ENCODE measurements at places on chromosomes 4 and X.
A peak's percentile ranks its signal among the peaks of the same experiment; 100 is the strongest.

GRCh38 chrX:38935561-38935960 lies 134.3 kb downstream of the MID1IP1 start:
- no peak for DNase-seq

DNA sequence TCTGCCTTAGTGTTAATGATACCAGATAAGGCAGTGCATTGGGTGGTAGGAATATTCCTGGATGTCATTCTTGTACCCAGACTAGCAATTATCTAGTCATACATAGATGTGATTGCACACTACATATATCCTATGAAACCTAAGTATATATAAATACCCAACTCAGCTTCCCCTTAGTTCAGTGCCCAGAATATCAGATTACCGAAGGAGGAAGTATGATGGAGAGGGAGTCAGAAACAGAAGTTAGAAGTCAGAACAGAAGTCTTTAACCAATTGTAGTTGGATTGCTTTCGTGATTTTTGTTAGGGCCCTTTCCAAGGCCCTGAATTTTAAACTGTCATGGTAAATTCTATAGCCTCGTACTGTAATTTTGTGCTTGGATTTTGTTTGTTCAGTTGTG lies 42.9 kb downstream of the MOB1B start:
- DNase-seq, result no peak

DNA sequence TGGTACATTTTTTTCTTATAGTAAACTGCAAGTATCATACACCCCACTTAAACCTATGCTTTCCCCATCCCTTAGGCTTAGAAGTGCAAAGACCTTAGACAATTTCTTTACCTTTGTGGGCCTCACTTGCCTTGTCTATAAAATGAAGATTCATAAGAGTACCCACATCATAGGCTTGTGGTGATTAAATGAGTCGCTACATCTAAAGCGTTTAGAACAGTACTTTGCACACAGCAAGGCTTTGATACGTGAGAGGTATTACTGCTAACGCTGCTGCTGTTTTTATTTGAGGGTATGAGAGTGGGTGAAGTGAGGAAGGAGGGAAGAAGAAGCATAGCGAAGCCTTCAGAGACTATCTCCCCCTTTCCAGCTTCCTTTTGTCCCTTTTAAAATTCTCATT lies 87.8 kb upstream of the RPS6KA3 start:
- DNase-seq, result no peak

DNA sequence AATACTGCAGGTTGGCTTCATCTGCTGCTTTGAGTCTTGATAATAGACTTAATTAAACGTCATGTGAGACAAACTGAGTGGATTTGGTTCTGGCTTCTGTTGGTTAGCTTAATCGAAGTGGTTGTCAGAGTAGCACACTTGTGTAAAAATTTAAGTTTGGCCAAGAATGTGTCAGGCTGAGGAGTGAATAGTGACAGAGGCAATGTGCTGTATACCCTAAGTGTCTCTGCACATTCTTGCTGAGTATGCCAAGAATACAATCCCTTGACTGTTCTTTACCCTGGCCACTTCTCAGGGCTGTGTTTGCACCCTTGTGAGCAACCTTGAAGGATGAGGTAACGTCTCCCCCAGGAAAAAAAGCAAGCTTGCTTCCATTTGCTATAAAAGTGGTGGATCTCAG lies 14.9 kb downstream of the RPS3A start:
- DNase-seq, result no peak

DNA sequence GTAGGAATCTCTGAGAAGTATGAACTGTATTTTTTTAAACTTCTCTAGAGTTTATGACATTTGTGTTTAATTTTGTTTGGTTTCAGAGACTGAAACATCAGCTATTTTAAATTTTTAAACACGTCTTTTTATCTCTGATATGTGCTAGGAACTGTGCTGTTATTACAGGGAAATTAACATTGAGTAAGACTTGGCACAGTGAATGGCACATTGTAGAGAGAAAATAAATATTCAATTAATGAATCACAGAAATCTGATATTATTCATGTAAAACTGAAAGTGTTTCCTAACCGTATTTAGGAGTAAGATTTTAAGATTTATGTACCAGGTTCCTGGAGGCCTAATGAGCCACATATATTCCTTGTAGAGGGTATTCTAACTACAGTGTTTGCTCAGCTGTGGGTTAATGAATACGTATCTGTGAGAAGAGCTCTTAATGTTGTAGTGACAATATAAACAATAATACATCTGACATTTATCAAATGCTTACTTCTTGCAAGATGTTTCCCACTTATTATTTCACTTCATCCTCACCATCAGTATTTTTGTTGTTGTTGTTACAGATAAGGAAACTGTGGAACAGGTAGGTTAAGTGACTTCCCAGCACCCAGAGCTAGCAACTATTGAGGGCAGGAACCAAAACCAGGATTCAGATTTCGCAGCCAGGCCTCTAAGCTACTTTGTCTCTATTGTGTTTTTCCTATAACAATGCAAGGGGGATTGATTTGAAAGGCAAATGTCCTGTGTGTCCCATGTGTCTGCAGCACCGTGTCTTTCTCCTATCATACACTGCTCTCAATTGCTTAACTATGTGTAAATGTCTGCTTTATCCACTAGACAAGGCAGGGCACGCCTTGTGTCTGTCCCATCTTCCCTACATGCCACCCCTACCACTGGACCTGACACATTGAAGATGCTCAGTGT lies 121.1 kb upstream of the FAM9C start:
- DNase-seq, result no peak

- no peak for DNase-seq
These were observed 17.1 kb downstream of the GK2 start for GRCh38 chr4:79390890-79391289.

DNA sequence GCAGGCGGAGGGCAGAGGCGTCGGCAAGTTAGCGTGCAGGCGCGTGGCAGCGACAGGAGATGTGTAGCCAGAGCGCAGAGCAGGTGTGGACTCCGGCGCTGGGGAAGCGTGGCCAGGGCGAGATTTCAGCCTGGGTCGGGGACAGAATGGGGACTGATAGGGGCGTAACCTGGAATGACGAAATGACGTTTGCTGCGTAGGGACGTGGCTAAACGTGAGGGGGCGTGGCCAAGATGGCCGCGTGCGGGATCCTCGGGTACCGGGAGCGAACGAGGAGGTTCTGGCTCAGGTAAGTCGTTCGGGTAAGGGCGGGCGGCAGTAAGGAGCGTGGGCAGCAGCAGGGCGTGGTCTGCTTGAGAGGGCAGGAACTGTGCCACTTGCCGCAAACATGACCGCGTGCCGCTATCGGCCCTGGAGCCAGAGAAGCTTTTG lies 10.9 kb upstream of the CLTRN start:
- DNase-seq, result peak; percentile 83

GRCh38 chrX:37077646-37078433 lies 69.7 kb downstream of the FAM47C start:
- no peak for DNase-seq

DNA sequence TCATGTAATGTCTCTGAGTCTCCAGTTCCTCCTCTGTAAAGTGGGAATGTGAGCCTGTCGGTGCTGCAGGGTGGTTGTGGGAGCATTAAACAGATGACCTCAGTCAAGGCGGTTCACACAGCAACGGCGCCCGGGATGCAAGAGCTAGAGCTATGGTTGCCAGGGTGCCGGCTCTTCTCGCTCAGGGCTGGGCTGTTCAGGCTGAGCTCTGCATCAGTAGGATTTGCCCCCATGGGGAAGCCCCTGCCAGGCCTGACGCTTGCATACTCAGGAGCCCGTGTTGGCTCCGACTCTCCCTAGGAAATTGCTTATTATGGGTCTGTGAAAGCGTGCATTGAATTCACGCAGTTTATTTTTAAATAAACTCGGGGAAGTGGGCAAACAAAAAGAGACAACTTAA lies 67.3 kb downstream of the PSAPL1 start:
- no peak for DNase-seq

GRCh38 chrX:151176231-151176750 lies at the start of gene GPR50:
TSS of gene GPR50 (plus strand) at chrX:151176584. CDS start at chrX:151176722, 138 bp downstream.
- no peak for DNase-seq

- no peak for DNase-seq
These were observed 178.9 kb downstream of the CENPC start for GRCh38 chr4:67366311-67366861.

GRCh38 chr4:154744341-154744926 lies 634 bp downstream of the LRAT start:
- DNase-seq, result no peak

DNA sequence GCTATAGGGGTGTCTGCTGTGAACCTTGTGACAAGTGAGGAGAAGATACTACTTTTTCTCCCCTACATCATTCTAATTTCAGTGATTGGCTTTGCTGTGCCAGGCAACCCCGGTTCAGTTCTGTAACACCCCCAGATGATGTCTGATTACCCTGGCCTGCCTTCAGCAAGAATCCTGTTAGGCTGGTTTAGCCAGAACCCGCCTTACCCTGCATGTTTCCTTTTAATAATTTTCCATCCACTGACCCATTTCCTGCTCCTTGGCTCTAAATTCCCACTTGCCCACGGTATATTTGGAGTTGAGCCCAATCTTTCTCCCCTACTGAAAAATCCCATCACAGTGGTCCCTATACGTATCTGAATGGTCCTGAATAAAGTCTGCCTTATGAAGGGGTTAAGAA lies 46.5 kb upstream of the HPSE start:
- DNase-seq, result no peak

GRCh38 chr4:128483041-128483440 lies 195.4 kb upstream of the PGRMC2 start:
- no peak for DNase-seq

GRCh38 chrX:71438750-71439149 lies 72.6 kb downstream of the TAF1 start:
- DNase-seq, result no peak

GRCh38 chr4:8739317-8739716 lies 132.3 kb downstream of the HMX1 start:
- DNase-seq, result no peak

GRCh38 chr4:74190919-74191397 lies 33.0 kb downstream of the MTHFD2L start:
- no peak for DNase-seq

DNA sequence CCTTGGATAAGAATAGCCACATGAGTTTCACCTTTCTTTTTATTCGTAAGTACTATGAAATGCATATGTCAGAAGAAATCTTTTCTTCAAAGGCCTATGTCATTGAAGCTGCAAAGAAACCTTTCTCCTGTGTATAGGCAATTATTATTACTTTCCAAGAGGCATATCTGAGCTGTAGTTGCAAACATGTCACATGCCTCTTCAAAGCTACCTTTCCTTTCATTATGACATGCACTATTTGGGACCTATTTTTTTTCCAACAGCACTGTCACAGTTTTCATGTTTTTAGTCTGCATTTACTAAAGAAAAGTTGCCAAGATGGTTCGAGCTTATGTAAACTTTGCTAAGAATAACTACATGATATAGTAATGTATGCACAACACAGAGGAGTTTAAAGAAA lies 548.8 kb upstream of the GALNT7 start:
- DNase-seq, result no peak

DNA sequence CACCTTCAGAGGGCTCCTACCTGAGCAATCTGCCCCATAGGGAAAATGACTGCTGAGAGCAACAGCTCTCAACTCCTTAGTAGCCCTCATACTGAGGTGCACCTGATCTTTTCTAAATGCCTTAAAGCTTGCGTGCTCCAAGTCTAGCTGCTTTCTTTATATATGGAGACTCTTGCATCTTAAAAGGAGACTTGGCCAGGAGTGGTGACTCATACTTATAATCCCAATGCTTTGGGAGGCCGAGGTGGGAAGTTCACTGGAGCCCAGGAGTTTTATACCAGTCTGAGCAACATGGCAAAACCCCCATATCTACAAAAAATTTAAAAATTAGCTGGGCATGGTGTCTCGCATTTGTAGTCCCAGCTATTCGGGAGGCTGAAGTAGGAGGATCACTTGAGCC lies 78.1 kb upstream of the TRIM2 start:
- DNase-seq, result no peak

- no peak for DNase-seq
These were observed 69.9 kb downstream of the TEX13A start for GRCh38 chrX:105150557-105150956.

DNA sequence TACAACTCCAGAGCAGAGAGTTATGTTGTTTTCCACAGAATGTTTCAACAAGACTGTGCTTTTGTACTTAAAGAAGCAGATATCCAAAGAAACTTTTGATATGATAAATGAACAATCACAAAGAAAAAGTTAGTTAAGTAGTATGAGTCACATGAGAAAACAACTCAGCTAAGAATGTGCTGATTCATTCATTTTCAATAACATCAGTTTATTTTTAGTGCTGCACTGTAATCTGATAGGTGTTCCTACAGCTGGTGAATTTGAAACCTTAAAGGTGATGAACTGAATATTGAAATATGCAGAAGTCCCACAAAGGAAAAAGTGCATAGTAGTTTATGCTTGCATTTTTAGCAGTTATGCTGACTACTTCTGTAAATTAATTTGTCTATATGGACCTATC lies 180.3 kb upstream of the TENM3 start:
- DNase-seq, result no peak

DNA sequence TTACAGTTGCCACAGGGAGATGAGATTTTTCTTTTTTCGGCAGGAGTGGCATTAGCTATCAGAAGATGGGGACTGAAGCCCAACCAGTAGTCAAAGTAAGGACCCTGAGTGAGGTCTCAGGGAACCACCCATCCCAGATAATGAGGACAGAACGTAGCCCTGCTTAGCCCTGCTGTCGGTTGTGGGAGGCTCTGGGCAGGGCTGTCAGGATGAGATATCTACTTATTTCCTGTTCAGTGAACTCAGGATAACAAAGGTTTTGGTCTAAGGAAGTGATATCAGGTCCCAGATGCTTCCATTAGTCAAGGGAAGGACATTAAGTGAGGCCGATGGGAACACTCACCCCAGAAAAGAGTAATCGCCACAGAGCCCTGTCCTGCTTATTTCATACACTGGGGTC lies 2.3 kb downstream of the MAGEB16 start:
- no peak for DNase-seq

DNA sequence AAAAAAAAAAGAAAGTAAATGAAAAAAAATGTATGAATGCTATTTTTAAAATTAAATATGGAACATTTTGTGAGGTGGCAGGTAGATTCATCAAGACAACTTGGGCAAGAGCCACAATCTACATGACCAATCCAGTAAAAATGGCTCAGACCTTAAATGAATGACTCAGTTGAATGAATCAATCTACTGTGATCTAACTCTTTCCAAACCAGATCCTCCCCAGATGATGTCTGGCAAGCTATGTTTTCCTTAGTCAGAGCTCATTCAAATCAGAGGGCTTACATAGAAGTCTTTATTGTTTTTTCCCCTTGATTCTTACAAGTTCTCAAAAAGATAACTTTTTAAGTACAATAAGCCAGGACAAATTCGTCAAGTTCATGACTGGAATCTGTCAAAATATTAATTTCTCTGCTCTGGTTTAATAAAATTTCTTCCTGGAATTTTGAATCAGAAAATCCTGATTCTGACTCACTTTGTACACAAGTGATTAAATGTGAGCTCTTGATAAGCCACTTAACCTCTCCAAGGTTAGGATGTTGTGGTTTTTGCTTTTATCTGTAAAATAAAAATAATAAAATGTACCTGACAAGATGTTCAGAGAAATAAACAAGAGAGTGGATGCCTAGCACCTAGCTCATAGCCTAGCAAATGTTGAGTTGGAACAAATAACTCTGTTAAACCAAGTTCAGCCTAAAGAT lies 105.6 kb upstream of the SMIM31 start:
- DNase-seq, result no peak

DNA sequence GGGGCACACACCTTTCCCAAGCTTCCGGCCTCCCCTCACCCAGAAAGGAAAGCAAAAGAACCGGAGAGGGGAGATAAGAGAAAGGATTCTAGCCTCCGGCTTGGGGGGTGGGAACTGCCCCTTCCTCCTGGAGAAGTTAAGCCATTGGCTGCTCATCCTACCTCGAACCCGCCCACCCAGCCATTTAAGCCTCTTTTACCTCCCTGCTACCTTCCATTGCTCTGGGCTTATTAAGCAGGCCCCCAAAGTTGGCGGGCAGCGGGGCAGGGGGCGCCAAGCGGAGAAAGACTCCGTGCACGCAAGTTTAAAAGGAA lies 2.3 kb downstream of the MAML3 start:
- peak; percentile 46 for DNase-seq

All from effector CD4-positive, alpha-beta T cell (primary cell).